ENCODE measurements at places on chromosomes 3 and 15.

- no peak for DNase-seq
Observed at GRCh38 chr3:99475229-99475628, 163.2 kb upstream of the COL8A1 start.

DNA sequence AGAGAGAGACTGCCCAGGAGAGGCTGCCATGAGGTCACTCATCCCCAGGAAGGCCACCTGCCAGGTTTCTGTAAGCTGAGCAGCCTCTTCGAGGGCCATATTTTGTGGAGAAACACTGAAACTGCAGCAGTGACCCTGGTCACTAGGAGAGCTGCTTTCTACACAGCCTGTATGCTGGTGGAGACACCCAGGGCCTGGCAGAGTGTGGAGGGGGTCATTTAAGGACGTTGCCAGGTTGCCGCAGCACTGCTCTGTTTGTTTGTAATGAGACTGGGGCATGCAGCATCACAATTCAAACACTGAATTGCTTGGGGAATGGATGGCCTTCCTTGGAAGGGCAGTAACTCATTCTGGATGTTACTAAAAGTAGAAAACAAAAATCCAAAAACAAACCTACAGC is 104.9 kb upstream of the TRIM42 start:
- no peak for DNase-seq

DNA sequence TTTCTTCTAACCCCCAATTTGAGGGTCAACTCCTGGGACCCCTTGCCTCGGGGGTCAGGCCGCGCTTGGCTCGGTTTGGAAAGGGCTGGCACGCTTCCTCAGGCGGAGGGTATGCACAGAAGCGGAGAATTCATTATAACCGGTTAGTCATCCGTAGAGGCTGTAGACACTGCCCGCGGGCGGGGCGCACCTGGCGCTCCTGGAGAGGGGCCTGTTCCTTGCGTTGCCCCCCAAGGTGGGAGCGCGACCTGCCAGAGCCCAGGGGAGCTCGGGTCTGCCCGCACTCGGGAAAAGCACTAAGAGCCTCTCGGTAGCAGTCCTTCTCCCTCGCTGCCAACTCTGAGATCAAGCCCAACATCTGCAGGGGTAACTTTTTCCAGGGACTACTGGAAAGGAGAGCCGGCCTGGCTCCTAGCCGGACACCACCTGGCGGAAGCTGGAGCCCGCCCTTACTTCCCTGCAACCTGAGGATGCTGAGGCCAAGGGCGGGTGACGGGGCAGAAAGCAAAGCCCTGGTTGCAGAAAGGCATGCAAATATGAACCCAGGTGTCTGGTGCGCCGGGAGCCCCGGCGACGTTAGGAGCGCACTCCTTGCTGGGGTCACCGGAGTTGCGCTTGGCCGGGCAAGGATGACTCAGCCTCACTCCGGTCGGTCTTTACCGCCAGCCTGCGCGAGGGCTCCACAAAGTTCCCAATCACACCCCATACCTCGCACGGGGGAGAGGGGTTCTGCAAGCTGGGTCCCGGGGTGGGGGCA is 1.5 kb upstream of the CACNA2D3 start:
- no peak for DNase-seq

DNA sequence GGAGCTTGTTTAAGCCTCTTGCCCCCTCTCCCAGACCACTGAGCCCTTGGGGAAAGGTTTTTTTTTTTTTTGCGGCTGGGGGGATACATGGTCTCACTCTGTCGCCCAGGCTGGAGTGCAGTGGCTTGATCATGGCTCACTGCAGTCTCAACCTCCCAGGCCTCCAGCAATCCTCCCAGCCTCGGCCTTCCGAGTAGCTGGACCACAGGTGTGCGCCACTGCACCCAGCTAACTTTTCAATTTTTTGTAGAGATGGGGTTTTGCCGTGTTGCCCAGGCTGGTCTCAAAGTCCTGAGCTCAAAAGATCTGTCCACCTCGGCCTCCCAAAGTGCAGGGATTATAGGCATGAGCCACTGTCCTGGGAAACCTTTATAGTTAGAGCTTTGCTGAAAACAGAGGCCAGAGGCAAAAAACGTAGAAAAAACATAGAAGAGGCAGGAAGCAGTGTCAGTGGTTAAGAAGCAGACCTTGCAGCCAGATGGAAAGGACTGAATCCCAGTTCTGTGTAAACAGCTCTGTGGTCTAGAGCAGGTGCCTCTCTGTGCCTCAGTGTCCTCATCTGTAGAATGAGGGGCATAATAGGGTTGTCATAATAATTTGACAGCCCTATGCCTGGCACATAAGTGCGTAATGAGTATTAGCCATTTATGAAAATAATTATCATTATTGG is 33.1 kb downstream of the CMTM7 start:
- no peak for DNase-seq

DNA sequence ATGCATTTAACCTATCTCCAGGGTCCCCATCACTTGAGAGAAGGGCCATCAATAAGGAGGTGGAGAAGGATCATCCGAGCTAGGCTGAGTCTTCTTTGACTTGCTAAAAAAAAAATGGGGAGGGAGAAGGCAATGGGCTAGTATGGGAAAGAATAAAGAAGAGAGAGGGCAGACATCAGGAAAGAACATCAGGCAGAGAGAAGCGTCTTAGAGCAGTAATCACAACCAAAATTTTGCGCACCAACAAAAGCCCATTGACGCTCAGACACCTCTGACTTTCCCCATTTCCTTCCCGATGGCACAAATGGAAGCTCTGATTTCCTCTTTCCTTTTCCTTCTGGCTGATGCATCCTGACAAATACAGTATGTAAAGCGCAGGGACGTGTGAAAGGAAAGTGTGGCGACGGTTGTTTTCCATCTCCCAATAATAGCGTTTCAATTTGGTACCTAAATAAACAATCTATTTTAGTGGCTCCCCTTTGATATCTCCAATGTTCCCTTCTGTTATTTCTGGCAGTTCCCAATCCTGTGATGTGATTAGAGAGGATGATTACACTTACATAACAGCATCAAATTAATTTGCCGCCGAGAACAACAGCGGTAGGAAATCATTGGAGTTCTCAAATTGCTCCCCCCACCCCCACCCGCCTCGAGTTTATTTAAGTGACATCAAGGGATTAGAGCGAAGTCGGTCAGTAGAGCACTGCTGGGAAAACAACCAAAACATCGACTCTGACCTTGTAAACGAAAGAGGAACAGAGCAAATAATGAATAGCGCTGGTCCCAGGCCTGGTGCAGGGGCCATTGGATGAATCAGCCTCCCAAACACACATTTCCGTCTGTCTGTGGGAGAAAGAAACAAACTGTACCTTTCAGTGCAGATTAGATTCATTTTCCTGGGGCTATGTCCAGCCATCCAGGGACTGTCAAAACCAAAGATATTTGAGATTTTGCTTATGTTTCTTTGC is 273.3 kb upstream of the ICE2 start:
- no peak for DNase-seq

GRCh38 chr15:83107841-83108181 is 366 bp downstream of the TM6SF1 start:
- no peak for DNase-seq

- no peak for DNase-seq
Observed at GRCh38 chr15:62976301-62976881, 66.2 kb upstream of the TPM1 start.

DNA sequence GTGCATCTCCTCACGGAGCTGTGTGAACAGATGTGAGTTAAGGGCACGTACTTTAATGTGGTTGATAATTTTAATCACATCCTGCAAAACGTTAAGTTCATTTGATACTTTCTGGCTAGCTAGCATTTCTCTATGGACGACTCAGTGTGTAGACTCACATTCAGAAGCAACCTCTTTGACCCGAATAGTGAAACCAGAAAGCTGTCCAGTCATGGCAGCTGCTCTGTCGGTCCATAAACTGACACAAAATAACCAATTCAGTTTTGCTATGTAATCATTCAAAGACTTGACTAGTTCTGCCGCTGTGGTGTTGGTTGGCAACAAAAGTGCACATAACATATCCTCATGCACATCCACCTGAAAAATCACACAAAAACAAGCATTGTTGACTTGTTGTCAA is 3.7 kb upstream of the GFM1 start:
- DNase-seq = no peak

DNA sequence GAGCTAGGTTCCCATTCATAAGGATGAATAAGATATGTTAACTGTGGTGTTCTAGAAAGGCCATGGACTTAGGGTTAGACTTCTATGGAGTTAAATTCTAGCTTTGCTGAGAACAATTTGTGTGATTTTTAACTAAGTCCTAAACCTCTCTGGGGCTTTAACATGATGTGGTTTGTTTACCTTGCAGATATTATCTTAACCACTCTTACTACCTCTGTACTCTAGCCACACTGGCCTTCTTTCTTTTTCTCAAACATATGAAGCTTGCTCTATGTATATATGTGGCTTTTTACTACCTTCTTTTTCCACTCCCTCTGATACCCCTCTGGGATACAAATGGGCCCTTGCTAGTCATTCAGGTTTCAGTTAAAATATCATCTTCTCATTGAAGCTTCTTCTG is 108.4 kb downstream of the ZNF609 start:
- DNase-seq = no peak

DNA sequence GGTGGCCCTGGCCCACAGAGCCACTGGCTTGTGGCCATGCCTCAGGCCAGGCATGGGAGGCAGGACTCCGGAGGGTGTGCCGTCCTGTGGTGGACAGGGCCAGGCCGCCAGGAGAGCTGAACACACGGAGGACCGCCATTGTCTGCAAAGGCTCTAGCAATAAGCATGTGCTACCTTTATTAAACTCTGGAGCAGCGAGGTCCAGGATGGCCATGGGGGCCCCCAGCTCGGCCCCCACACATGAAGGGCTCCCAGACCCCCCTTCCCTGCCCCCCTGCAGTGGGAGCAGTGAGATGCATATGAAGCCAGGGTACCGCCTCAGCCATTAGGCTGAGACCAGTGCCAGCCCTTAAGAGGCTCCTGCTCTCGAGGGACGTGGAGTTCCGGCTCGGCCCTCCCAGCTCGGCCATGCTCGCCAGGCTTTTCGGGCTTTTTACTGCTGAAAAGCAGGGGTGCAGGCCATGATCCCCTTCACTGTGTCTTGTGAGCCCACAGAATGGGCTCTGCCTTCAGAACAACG is 2.7 kb downstream of the AMIGO3 start:
- no peak for DNase-seq

- no peak for DNase-seq
Observed at GRCh38 chr3:62951037-62951613, 75.9 kb upstream of the CADPS start.

GRCh38 chr3:149462051-149462450 is 12.4 kb upstream of the TM4SF4 start:
- DNase-seq = no peak

DNA sequence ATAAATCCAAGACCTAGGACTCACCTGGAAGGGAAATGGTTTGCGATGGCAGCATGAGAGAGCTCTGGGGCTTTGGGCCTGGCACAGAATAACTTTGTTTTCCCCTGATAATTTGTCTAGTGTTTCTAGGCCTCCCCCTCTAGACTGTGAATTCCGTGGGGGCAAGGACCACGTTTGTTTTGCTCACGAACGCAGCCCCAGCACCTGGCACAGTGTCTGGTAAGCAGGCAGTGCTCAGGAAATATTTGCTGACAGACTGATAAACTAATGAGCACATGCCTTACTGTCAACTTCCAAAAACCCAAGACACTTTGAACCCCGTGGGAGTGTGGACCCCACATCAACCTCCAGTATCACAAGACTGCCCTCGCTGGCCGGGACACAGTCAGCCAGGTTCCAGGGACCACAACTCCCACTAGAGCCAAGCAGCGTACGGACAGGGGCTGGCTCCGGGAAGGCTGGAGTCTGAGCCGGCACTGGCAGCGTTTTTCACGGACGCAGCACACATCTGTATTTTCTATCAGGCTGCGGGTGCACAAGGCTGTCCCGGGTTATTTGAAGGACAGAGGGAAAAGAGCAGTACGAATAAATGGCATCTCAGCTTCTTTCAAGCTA is 146.5 kb downstream of the XXYLT1 start:
- DNase-seq = no peak

- DNase-seq = no peak
Observed at GRCh38 chr15:71274448-71274798, 159.2 kb downstream of the THSD4 start.

DNA sequence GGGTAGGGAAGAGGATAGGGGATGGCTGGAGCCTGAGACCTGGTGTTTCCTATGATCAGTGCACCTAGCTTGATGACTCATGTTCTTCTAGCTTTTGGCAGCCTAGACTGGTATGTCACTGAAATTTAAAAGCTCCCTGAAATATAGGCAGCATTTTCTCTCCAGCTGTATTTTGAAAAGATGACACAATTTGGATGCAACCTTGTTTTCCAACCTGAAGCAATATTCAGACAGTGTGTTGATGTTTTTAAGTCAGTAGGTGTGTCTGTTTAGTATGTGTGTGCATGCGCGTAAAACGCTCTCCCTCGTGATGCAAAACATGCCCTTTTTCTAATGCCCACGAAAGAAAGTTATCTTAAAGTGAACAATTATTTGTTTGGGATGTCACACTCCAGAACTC is 58.5 kb downstream of the RPL22L1 start:
- DNase-seq = peak; percentile 16

DNA sequence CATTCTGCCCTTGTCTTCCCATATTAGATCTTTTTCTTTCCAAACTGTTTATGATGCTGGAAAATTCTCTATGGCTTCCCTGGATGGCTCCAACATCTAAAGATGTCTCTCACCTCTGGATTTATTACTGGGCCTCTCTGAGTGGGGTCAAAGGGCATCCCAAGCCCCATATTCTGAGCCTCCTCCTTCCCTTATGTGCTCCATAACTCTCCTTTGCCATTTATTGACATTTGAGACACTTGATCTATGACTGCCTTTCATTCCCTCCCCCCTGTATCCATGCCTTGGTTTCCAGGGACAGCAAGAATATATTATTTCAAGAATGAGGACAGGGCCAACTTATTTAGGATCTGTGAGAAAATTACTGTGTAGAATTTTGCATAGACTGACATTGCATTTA is 369.3 kb upstream of the ONECUT1 start:
- no peak for DNase-seq

GRCh38 chr3:49476563-49476962 is 6.5 kb downstream of the DAG1 start:
- no peak for DNase-seq

- DNase-seq = no peak
Observed at GRCh38 chr3:127905556-127905955, 9.5 kb upstream of the KBTBD12 start.

DNA sequence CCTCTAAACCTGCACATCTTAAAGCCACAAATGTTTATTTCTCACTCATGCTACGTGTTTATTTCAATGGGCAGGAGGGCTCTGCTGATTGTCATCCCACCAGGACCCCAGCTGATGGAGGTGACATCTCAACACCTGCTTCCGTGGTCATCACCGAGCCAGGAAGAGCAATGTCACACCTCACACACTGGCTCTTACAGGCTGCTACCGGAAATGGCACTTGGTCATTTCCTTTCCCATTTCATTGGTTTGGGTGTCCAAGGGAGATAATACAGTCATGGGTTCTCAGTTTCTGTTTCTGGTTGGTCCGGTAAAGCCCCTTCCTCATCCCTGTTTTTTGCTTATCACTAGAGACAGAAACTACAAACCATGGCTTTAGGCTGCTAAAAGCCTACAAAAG is 41.9 kb downstream of the ABHD2 start:
- DNase-seq = peak; percentile 62

GRCh38 chr3:157201648-157202278 is 41.8 kb upstream of the CCNL1 start:
- peak; percentile 62 for DNase-seq

GRCh38 chr15:99436542-99437314 is 129.1 kb upstream of the MEF2A start:
- no peak for DNase-seq
